ENCODE measurements at places on chromosomes 7 and 10.

DNA sequence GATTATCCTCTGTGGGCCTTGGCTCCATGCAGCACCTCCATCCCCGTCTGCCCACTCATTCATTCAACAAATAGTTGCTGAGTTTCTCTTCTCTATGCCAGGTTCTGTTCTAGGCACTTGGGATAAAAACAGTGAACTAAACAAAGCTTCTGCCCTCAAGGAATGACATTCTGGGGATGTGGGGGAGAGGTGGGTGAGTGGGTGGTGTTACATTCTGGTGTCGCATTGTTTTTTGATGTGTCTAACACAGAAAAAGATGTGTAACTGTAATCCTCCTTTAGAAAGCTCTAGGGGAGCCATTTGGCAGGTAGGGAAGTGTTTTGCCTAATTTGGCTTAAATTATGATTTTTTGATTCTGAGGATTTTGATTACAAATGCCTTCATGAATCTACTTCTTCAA lies 21.4 kb downstream of the AUTS2 start:
- DNase-seq, result no peak

- no peak for DNase-seq
These were observed 25.2 kb downstream of the ADAP1 start for GRCh38 chr7:929311-929711.

- no peak for DNase-seq
These were observed 469.8 kb downstream of the SORCS1 start for GRCh38 chr10:106694696-106695095.

DNA sequence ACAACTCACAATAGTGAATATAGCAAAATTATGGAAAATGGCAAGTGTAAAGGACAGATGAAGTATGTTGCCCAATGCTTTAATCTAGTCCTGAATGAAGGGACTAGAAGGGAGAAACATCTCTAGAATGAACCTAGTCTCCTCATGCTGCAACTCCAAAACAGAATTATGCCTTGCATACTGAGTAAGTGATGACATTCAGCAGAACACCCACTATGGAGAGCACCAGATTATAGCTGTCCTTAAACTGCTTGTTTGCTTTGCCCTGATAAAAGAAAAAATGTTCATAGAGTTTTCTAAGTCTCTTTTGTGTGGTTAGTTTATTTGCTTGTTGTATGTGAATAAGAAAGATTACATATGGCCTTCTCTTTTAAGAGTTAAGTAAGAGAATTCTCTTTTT lies 7.8 kb upstream of the HGF start:
- DNase-seq, result no peak

- no peak for DNase-seq
These were observed 216.5 kb upstream of the SEMA3C start for GRCh38 chr7:81135324-81135723.

DNA sequence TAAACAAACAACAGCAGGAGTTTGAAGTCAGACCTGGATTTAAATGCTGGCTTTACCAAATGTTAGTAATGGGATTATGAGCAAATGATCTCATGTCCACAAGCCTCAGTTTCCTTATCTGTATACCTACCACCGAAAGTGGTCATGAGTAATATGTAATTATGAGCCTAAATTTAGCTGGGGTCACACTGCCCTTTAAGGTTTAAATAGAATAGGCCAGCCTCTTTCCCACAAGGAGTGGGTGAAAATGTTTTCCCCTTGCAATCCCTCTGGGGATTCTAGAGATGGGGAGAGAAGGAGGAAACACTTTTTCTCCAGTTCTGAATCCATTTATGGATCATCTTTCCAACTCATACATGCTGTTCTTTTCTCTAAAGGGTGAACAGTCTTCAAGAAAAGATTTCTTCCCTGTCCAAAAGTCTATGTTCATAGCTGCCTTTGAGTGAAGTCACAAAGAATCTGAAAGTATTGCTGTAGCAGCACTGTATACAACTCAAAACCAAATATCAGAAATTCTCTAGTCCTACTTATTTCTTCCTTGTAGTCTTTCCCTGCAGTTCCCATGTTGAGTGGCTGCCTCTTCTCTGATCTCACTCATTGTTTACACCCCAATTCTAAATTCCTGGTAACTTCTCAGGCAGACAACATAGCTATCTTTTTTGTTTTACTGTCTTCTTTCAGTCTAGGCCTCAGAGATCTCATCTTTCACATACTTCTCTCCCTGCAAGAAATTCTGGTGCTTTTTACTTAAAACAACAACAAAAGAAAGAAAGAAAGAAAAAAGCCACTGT lies 7.4 kb upstream of the TSPAN12 start:
- no peak for DNase-seq

GRCh38 chr10:13822490-13822889 lies 235.7 kb downstream of the PRPF18 start:
- DNase-seq, result no peak

GRCh38 chr7:116588641-116589594 lies 64.1 kb downstream of the CAV1 start:
- DNase-seq, result no peak

DNA sequence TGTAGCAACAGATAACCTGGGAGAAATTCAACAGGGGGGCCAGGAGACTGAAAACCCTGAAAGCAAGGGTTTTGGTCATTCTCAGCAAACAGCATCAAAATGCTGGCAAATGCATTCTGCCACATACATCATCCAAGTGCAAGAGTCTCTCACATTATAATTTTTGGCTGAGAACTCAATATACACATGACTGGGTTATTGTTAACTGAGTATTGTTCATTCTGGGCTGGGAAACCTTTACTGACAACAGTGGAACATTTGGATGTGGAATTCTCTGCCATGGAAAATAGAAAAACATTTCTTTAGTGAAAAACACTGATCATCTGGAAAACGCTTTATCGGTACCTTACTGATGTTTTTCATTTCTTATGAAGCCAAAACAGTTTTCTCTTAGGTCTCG lies 73.1 kb upstream of the MET start:
- DNase-seq, result no peak

- DNase-seq, result no peak
These were observed 18.4 kb upstream of the MET start for GRCh38 chr7:116653646-116654045.

DNA sequence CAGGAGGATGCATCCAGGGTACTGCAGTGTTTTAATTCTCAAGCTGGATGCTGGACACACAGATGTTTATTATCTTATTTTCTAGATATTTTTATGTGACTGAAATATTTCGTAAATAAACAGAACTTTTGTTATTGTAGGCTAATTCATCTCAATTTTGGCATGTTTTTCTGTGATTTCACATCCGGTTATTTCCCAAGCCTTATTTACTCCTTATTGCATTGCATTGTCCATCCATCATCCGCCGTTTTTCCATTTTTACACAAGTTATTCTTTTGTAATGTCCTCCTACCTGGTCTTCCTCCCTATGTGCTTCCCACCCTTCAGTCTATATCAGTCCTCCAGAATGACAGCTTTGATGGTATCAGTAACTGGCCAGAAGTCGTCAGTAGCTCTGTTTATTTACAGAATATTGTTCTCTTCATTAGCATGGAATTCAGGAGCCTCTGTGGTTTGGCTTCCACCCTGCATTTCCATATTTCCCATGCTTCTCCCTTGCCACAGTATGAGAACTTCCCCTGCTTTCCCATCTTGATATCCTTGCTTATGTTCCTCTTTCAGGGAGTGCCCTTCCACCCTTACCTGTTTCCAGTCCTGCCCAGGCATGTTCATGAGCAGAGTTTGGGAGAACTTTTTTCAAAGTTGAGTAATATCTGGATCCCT lies 16.1 kb downstream of the GNAI1 start:
- no peak for DNase-seq

- no peak for DNase-seq
These were observed 119.2 kb downstream of the KCNMA1 start for GRCh38 chr10:77518241-77518909.

GRCh38 chr10:59279991-59280505 lies 82.3 kb downstream of the FAM13C start:
- no peak for DNase-seq

- DNase-seq, result no peak
These were observed 17.9 kb downstream of the OR6V1 start for GRCh38 chr7:143069912-143070500.

DNA sequence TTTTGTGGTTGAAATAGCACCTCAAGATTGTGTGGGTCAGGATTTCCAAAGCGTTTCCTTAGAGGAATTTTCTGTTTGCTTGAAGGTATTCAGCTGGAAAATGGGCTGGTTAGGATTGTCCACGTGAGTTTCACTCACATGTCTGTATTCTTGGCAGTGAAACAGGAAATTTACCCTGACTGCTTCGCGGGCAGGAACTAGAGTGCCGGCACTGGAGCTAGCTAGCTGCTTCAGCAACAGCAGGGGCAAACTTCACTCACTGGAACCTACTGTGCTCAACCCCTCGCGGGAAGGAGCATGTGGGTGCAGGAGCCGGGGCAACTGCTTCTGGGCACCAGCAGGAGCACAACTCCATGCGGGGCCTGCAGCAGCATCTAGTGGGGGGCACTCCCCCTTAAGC lies 38.0 kb upstream of the RTKN2 start:
- no peak for DNase-seq

DNA sequence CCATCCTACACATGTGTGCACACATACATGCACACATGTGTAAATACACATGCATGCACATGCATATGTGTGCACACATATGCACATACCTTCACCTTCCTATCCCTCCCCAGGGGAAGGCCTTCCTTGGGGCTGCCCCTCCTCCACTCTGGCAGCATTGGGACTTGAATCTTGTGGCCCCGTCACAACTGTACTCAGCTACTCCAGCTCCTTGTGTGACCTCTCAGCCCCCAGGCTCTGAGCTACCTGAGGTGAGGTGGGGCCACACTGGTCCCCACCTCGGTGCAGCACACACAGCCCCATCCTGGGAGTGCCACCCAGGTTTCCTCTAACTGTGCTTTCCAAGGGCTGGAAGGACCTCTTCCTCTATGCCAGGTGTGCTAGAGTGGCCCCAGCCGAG lies 116.0 kb downstream of the LHPP start:
- DNase-seq, result no peak

DNA sequence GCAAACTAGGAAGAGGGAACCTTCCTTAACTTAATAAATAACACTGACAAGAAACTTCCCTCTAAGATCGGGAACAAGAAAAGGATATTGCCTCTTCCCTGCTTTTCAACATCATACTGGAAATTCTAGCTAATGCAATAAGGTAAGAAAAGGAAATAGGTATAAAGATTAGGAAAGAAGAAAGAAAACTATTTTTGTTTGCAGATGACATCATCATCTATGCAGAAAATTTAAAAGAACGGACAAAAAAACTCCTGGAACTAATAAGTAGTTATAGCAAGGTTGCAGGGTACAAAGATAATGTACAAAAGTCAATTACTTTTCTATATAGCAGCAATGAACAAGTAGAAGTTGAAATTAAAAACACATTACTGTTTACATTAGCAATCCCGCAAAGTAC lies 164.8 kb downstream of the WDR11 start:
- DNase-seq, result no peak

DNA sequence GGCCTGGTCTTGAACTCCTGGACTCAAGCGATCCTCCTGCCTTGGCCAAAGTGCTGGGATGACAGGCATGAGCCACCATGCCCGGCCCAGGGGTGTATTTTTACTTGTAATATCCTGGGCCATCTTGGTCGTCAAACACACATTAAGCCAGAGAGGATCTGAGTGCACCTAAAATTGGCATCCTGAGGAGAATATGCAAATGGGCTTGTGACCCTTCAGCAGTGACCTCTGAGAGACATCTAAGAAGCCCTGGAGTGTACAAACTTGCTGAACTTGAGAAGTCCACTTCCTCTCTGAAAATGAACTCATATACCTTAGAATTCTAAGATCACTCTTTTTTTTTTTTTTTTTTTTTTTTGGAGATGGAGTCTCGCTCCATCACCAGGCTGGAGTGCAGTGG lies 372.0 kb upstream of the C7orf33 start:
- DNase-seq, result no peak

- no peak for DNase-seq
These were observed 115.5 kb downstream of the SMURF1 start for GRCh38 chr7:99028261-99028973.

DNA sequence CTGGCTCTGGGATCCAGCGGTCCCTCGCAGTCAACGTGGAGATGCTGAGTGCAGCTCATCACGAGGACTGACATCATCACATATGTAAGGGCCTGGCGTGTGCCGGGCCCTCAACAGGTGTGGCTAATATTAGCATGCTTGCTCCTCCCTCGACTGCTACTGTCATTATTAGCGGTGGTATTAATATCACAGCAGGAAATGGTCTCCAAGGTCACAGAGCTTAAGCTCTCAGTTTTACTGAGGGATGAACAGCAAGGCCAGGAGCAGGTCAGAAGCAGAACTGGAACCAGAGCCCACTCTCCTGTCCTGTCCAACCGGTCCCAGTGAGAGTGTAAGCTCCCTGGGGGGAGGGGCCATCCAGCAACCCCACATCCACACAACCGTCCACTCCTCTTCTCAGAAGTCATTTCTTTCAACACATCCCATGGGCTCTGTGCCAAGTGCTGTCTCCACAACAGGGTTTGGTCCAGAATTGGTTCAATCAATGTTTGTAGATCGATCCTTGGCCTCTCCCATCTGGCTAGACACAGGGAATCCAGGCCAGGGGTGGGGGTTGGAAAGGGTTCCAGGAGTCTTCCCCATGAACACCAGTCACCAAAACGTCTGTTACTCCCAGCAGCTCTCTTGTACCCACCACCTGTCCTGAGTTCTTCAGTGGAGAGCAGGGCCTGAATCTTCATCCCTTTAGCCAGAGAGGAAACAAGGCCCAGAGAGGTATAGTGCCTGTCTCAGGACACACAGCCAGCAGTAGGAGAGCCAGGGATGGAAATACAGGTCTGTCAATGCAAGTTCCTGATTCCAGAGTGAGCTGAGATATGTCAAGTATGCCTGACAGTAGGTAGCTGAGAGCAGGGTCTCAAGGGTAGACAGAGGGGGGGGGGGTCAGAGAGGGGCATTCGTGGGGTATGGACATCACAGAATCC lies 45.3 kb upstream of the ZMIZ1 start:
- no peak for DNase-seq

DNA sequence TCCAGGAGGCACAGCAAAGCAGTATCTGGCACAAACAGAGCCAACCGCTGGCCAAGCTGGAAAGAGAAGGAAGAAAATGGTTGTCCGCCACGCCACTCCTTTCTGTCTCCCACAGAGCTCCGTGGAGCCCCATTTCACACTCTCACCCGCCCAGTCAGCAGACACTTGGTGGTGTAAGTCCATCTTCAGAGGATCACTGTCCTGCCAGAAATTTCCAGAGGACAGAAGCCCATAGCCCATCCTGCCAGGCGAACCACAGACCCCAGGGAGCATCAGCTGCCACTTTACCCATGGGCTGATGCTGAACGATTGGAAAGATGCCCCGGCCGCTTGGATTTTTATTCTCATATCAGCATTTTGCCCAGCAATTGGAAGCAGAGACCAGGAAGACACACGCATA lies 144.7 kb upstream of the LYZL2 start:
- DNase-seq, result no peak

Data from activated CD8-positive, alpha-beta memory T cell treated with anti-CD3 and anti-CD28 coated beads for 4 hours (primary cell).